Activated naive CD8-positive, alpha-beta T cell treated with anti-CD3 and anti-CD28 coated beads, Interleukin-2, amount 10 ng/mL, durations not matched to agents 7 days and 5 days (primary cell): ENCODE measurements at places on chromosomes 12 and 14. TPM values are rescaled to one million over a fixed set of nuclear protein-coding genes. Genes with fewer than 3 reads are reported as not detected.

The ETFBKMT gene
- 1.1 TPM for total RNA-seq

The TGM1 gene
- total RNA-seq = 5.8 TPM

The IL31 gene
- not detected for total RNA-seq

The SLC4A8 gene
- 6.1 TPM for total RNA-seq

- no peak overlapping the region for H3K27ac ChIP-seq
- no peak for DNase-seq
- H3K27me3 ChIP-seq = no peaks in the 10 kb centered on the region
- no peaks in the 10 kb centered on the region for H3K4me1 ChIP-seq
Measured at GRCh38 chr14:86788224-86788623, 1204.8 kb downstream of the GALC start.

DNA sequence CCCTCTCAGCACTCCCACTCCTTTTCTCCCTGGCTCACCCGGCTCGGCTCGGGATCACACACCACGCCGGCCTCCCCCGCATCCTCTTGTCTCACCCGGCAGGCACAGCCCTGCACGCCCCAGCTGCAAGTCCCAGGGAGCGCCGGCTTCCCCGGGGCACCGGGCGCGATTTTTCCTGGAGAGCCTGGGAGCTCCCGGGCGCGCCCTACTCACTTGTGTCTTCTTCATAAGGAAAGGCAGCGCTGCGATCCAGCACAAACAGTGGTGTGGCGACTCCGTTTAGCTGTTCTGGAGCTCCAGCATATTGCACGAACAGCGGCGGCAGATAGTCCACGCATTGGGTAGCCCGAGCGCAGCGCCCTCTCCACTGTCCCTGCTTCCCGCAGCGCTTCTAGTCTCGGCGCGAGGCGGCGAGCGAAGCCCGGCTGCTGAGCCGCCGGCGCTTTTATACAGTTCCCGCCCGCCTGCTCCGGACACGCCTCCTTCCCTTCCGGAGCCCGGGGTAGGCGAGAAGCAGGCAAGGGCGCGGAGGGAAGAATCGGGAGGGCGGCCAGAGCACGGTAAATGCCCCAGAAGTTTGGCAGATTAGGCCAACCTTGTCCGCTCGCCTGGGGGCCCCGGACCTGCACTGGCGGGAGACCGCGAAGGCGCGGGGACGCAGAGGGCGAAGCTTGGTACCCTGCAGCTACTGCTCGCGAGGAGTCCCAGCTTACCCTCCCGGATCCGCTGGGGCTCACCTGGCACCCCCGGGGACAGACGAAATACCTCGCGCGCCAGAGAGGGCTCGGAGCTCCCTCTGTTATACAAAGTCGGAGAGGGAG, at the start of gene KITLG:
Gene KITLG, minus strand, starts transcription at position 421 of the 821 bp plus-strand sequence. Its CDS starts 193 bp downstream, at position 228.
- H3K4me1 ChIP-seq = peaks cover 6% of the 10 kb centered on the region
- DNase-seq = peak; percentile 51
- H3K27ac ChIP-seq = no peak within 1 kb of the TSS
- peak within 1 kb of the TSS; percentile 80 for H3K4me3 ChIP-seq
- peaks cover 55% of the 10 kb centered on the region for H3K27me3 ChIP-seq

DNA sequence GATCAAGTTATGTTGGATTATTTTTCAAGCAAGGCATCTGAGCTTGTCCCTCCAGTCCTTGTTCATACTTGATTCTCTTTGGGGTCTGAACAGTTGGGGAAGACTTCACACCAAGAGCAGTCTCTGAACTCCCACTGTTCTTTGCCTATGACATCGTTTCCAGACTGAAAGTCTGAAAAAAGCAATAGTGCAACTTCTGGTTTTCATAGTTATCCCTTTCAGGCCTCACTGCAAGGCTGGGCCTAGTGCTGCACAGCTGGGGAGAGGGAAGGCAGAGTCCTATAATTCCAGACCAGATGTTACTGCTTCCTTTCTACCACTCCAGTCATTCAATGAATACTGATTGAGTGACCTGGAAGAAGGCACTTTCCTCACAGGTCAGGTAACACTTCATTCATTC, 187.1 kb upstream of the CCND2 start:
- no peak overlapping the region for H3K4me3 ChIP-seq
- peaks cover 3% of the 10 kb centered on the region for H3K4me1 ChIP-seq
- no peaks in the 10 kb centered on the region for H3K36me3 ChIP-seq
- H3K27ac ChIP-seq = no peak overlapping the region

DNA sequence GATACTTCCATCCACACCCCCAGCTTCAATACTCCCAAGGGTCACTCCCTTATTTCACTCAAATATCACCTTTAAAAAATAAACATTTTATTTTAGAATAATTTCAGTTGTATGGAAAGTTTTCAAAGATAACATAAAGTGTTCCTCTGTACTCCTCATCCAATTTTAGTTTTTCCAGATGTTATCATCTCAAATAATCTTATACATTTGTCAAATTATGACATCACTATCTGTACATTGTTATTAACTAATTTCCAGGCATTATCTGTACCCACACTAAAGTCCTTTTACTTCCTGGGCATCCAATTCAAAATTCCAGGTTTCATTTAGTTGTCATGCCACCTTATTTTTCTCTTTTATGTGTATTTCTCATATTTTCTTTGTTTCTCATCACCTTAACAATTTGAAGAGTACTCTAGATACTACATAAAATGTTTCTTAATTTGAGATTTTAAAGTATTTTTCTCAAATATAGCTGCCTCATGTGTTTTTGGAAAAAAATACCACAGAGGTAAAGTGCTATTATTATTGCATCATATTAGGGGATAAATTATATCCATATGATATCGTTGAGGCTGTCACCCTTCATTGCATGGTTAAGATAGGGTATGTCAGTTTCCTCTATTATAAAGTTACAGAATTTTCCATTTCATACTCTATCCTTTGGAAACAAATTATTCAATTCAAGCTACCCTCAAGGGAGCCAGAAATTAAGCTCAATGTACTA, 571.0 kb downstream of the SLC6A15 start:
- DNase-seq = no peak
- no peaks in the 10 kb centered on the region for H3K27me3 ChIP-seq
- no peaks in the 10 kb centered on the region for H3K4me1 ChIP-seq
- no peak overlapping the region for H3K27ac ChIP-seq

- H3K27ac ChIP-seq = no peak overlapping the region
- H3K27me3 ChIP-seq = peaks cover 1% of the 10 kb centered on the region
- H3K4me1 ChIP-seq = no peaks in the 10 kb centered on the region
- no peak for DNase-seq
Measured at GRCh38 chr14:56340932-56341331, 222.7 kb downstream of the PELI2 start.

GRCh38 chr14:104130974-104131651, 7.3 kb upstream of the KIF26A start:
- peaks cover 22% of the 10 kb centered on the region for H3K27me3 ChIP-seq
- peak; percentile 34 for DNase-seq
- H3K27ac ChIP-seq = no peak overlapping the region
- peaks cover 2% of the 10 kb centered on the region for H3K36me3 ChIP-seq

DNA sequence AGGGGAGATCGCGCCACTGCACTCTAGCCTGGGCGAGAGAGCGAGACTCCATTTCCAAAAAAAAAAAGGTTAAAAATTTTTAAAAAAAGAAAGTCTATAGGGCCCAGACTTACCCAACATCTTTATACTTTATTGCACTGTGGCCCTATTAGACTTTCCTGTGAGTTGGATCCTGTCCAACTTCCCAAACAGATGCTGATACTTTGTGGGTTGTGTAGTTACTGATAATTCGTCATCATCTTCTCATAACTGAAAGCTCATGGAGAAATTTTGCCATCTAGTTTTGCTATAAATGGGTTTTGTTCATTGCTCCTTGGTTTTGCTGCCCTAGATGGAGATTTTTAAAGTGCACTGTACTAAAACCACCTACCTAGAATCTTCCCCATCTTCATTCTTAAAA, 31.1 kb downstream of the APOBEC1 start:
- DNase-seq = no peak
- no peaks in the 10 kb centered on the region for H3K36me3 ChIP-seq
- peaks cover 11% of the 10 kb centered on the region for H3K27me3 ChIP-seq
- no peak overlapping the region for H3K4me3 ChIP-seq
- H3K4me1 ChIP-seq = peaks cover 12% of the 10 kb centered on the region

DNA sequence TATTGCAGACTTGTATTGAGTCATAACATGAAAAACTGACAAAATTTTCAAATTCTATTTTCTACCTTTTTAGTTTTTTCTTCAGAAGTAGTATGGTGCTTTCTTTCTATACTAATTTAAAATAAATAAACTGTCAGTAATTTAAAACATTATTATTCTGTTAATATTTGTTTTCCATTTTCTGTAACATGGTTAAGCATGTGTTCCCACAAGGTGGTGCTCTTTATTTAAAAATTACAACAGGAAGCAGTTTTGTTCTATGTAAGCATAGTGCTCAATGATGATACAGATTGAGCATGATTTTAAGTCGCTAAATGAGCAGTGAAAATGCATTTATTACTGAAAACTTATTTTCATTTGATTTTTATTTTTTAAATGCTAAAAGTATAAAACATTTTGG, 114.6 kb downstream of the PPFIA2 start:
- no peak for DNase-seq
- no peaks in the 10 kb centered on the region for H3K36me3 ChIP-seq
- H3K27ac ChIP-seq = no peak overlapping the region
- no peak overlapping the region for H3K4me3 ChIP-seq

GRCh38 chr12:98653866-98654493, 8.9 kb downstream of the APAF1 start:
- no peak for DNase-seq
- H3K4me1 ChIP-seq = peaks cover 12% of the 10 kb centered on the region
- no peak overlapping the region for H3K27ac ChIP-seq
- H3K4me3 ChIP-seq = no peak overlapping the region
- H3K27me3 ChIP-seq = no peaks in the 10 kb centered on the region
- H3K36me3 ChIP-seq = peaks cover 20% of the 10 kb centered on the region

GRCh38 chr14:85960756-85961155, 430.8 kb downstream of the FLRT2 start:
- DNase-seq = no peak
- no peaks in the 10 kb centered on the region for H3K4me1 ChIP-seq
- H3K36me3 ChIP-seq = no peaks in the 10 kb centered on the region
- H3K27me3 ChIP-seq = no peaks in the 10 kb centered on the region
